Naive thymus-derived CD4-positive, alpha-beta T cell (primary cell): ENCODE measurements at places on chromosomes 7 and 10. TPM values are rescaled to one million over a fixed set of nuclear protein-coding genes. Genes with fewer than 3 reads are reported as not detected.

The OR2A12 gene
- not detected for total RNA-seq

The ZNF394 gene
- 53.5 and 55.2 TPM in 2 replicates for total RNA-seq

The NPTX2 gene
- total RNA-seq = 0.07 TPM in 1 of 2 replicates, not detected in the other

The ZNF32 gene
- 47.0 TPM for total RNA-seq

The LBX1 gene
- not detected for total RNA-seq

The ERVW-1 gene
- total RNA-seq = not detected in 2 replicates

The OR2A5 gene
- not detected in 2 replicates for total RNA-seq
